ENCODE measurements at places on chromosomes 11 and 22.
A peak's percentile ranks its signal among the peaks of the same experiment; 100 is the strongest.

DNA sequence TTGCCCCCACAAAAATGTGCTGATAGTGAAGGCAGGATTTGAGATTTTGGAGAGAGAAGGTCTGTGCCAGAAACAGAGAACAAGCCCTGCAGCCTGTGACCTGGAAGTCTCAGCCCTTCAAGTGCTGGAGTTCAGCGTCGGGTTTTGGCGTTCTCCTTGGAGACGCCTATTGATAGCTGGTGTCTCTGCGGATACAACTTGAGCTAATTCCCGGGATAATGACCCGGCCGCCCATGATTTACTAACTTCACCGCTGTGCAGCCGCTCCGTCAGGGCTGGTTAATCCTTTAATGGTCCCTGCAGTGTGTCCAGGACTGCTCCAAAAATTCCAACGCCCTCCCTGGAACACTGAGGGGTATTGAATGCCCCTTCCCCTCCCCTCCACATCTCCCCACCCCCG, 76.6 kb downstream of the WT1 start:
- no peak for DNase-seq

- DNase-seq: no peak
Observed at GRCh38 chr22:19693981-19694670, 20.2 kb upstream of the SEPTIN5 start.

DNA sequence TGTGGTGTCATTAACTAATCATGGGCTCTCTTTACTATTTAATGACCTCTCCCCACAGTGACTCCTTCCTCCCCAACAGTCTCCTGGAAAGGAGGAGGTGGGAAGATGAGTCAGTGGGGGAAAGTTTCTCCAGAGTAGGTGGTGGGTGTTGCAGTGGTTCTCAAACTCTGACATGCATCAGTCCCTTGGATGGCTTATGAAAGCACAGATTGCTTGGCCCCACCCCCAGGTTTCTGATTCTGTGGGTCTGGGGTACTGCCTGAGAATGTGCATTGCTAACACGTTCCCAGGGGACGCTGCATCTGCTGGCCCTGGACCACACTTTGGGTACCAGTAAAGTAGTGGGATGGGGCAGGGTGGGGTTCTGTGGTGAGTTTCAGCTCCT, 9.8 kb downstream of the CD82 start:
- no peak for DNase-seq

- no peak for DNase-seq
Observed at GRCh38 chr11:117612177-117612576, 184.8 kb downstream of the DSCAML1 start.

DNA sequence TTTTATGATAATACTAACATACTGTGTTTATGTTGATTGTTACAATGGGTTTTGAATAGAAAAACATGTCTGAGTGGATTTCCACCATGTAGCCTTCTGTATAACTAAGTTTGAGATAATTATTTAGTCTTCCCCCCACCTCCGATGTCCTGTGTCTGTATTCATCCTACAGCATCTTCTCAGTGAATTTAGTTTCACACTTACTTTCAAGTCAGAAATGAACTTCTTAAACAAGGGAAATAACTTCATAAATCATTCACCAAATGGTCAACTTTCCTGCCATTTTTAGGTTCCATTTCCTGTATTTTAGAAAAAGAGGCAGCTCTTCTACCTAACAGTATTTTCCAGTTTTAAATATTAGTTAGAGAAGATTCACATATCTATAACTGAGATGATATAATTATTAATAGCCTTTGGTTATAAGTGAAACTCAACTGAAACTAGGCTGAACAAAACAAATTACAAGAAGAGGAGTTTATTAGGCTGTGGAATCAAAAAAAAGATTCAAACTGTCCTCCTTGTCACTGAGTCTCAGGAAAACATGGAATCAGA, 3.5 kb downstream of the OR51B5 start:
- DNase-seq: no peak

GRCh38 chr11:63673579-63673978, 2.4 kb upstream of the ATL3 start:
- no peak for DNase-seq

DNA sequence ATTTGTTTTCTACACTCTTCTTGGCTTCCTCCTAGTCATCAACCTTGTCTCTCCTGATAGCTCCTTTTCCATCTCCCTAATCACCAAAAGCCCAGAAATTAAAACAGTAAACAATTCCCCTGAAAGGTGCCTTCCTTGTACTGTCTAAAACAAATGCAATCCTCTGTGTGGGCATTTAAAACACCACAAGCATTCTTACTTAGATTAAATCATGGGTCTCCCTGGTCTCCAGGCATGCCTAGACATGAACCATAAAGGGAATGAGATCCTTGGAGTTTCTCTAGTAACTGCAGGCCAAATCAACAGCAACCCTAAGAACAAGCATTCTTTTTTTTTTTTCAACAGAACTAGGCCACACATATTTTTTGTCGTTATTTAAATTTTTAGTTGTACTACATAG, 1.9 kb downstream of the BTG4 start:
- DNase-seq: no peak

GRCh38 chr11:133385781-133386180, 146.5 kb downstream of the OPCML start:
- DNase-seq: no peak

DNA sequence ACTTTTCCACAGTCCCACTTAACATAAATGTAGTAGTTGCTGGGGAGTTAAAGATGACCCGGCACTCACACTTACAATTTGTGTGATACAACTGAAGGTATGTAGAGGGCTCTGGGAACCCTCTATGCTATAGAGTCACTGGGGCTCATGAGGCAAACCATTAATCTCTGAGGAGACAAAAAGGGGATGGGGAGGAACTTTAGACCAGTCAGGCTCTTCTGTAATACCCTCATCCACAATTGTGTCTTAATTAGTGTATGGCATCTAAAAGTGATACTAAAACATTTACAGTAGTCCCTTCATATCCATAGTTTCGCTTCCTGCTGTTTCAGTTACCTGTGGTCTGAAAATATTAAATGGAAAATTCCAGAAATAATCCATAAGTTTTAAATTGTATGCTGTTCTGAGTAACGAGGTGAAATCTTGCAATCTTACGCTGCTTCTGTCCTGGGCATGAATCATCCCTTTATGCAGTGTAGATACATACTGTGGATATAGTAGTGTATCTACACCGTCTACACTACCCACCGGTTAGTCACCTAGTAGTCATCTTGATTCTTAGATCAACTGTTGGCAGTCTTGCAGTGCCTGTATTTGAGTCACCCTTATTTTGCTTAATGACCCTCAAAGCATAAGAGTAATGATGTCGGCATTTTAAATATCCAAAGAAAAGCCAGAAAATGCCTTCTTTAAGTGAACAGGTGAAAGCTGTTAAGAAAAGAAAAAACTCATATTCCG, 12.2 kb downstream of the CBL start:
- no peak for DNase-seq

- DNase-seq: no peak
Observed at GRCh38 chr11:35811783-35812182, 132.1 kb upstream of the LDLRAD3 start.

DNA sequence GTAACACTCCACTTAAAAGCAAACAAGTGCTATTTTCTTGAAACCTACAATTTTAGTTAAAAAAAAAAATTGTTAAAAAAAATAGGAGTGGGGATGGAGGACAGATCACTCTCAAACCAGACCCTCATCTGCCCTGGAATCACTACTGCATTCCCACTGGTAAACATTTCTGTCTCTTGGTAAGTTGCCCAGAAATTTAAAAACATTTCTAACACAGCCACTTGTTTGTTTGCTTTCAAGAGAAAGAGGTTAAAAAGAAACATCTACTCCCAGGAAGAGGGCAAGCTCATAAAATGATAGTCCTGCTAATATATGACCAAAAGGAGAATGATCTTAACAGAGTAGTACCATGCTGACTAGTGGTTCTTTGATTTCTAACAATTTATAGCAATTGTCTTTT, 83.3 kb downstream of the SGSM3 start:
- peak; percentile 24 for DNase-seq

- DNase-seq: no peak
Observed at GRCh38 chr11:120522736-120523135, 11.2 kb downstream of the GRIK4 start.

GRCh38 chr11:73968356-73968966, 14.2 kb downstream of the UCP2 start:
- no peak for DNase-seq

DNA sequence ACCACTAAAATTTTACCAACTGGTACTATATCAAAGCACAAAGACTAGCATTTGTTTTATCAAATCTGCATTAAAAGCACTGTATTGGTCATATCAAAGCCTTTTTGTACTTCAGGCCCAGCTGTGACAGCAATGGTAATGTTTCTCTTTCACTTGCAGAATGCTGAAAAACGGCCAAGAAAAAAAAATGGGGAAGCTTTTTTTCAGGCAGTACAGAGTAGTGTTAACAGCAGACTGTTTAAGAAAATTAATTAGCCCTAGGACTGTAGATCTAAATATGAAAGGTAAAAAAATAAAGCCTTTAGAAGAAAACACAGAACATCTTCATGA, 33.3 kb downstream of the DENND5A start:
- no peak for DNase-seq

- no peak for DNase-seq
Observed at GRCh38 chr11:108009497-108010370, 1.0 kb downstream of the CUL5 start.

DNA sequence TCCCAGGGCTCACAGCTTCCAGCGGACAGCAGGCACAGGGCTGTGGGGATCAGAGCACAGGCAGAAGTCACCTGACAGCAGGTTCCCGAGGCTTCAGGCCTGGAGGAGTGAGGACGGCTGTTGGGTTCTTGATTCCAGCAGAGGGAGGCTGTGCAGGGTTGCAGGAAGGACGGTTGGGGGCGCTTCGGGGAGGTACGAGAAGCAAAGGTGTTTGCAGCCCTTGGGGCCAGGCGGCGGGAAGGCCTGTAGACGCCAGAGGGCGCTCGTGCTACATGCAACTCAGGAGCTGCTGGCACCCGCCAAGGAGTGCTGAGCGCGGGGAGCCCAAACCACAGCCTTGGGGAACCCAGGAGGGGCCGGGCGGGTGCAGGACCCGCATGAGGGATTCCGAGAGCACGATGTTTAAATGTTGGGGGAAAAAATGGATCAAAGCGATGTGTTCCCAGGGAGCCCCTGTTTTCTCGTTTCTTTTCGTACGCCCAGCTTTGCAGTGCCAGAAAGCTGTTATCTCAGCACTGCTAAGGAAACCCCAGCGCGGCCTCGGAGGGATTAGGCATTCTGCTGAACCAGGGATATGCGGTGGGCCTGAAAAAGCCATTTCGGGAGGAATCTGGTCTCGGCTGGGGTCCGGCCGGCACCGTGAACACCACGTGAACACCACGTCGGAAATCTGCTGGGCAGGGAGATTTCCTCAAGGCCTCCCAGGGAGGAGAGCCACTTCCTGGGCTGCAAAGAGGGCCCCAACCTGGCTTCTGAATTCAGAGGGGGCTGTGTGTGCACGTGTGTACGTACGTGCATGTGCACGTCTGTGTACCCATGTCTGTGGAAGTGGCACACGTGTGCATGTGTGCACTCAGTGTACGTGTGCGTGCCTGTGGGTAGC, 88.1 kb downstream of the KCNQ1 start:
- peak; percentile 94 for DNase-seq

- no peak for DNase-seq
Observed at GRCh38 chr11:124943254-124943616, 7.4 kb upstream of the HEPACAM start.

GRCh38 chr22:49642331-49642730, 185.3 kb downstream of the BRD1 start:
- no peak for DNase-seq

- no peak for DNase-seq
Observed at GRCh38 chr11:103878646-103879045, 157.8 kb upstream of the DDI1 start.

DNA sequence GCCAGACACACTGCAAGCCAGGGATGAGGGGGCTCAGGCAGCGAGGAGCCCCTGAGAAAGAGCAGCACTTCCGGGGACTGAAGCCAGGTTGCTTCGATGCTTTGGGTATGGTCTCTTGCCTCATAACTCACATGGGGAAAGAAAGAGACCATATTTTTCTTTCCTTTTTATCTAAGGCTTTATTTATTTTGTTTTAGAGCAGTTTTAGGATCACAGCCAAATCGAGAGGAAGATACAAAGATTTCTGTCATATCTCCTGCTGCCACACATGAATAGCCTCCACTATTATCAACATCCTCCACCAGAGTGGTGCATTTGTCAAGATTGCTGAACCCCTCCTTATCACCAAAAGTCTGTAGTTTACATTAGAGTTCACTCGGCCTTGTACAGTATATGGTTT, 24.3 kb upstream of the ADSL start:
- no peak for DNase-seq

- no peak for DNase-seq
Observed at GRCh38 chr11:43573873-43574272, 106.7 kb upstream of the HSD17B12 start.

GRCh38 chr11:133064152-133064877, 468.0 kb downstream of the OPCML start:
- DNase-seq: peak; percentile 90

GRCh38 chr11:45362636-45363035, 76.5 kb upstream of the SYT13 start:
- no peak for DNase-seq

GRCh38 chr11:66002648-66003225, 434 bp downstream of the BANF1 start:
- peak; percentile 69 for DNase-seq

GRCh38 chr22:24115247-24116207, 65.8 kb upstream of the SUSD2 start:
- no peak for DNase-seq

DNA sequence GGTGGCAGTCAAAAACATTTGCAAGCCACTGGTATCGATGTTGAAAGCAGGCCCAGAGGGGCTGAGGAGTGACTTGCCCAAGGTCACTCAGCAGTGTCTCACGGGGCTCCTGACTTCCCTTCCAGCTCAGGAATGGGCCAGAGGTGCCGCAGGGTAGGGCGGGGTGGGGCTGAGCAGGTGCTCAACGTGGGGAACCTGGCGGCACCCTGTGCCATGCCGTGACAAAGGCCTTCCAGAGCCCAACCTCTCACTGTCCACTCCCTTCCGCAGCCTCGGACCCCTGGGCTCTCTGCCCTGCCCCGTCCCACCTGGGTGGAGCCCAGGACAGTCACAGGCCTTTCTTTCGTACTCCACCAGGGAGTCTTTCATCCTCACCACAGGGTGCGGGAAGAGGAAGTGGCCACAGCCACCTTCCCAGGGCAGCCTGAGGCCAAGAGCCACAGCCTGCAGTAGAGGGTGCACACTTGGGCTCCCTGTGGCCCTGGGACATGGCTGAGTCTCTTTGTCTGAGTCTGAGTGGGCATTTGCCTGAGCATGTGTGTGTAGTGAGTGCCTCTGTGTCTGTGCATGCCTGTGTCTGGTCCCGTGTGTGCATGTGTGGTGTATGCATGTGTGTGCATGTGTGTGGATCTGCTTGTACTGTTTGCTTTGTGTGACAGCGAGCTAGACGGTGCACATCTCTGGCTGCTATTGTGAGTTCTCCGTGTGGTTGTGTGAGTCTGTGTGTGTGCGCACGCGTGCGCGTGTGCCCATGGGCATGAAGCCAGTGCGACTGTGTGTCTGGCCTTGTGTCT, 6.0 kb upstream of the LIF start:
- no peak for DNase-seq

Measured in NCI-H2227 treated with DMSO at 0.1 percent for 48 hours (cell line).